ENCODE measurements at places on chromosomes 5 and 9. TPM values are rescaled to one million over a fixed set of nuclear protein-coding genes. Genes with fewer than 3 reads are reported as not detected.

- no peak for DNase-seq
Observed at GRCh38 chr5:34680896-34681295, 24.8 kb downstream of the RAI14 start.

DNA sequence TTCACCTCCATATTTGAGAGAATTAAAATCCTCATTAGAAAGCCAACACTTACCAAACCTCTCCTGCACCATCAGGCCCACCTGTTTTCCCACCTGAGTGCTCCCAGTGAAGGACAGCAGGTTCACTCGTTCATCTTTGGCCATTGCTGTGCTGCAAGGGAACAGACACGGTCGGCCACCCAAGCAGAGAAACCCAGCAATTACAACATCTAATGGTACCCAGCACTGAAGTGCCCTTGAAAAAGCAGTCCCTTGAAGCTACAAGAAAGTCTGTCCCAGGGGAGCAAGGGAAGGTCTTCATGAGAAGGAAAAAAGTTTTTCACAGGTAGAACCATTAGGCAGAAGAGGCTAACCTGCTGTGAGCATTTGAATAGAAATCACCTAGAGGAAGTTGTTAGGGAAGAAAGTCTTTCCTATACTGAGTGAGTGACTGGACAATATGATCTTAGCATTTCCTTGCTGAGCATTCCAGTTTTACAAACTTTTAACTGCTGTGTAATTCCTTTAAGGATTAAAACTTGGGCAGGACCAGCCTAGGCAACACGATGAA is 26.7 kb downstream of the ALDH7A1 start:
- DNase-seq: no peak

The GPR151 gene
- total RNA-seq: not detected

The NTRK2 gene
- not detected for total RNA-seq

DNA sequence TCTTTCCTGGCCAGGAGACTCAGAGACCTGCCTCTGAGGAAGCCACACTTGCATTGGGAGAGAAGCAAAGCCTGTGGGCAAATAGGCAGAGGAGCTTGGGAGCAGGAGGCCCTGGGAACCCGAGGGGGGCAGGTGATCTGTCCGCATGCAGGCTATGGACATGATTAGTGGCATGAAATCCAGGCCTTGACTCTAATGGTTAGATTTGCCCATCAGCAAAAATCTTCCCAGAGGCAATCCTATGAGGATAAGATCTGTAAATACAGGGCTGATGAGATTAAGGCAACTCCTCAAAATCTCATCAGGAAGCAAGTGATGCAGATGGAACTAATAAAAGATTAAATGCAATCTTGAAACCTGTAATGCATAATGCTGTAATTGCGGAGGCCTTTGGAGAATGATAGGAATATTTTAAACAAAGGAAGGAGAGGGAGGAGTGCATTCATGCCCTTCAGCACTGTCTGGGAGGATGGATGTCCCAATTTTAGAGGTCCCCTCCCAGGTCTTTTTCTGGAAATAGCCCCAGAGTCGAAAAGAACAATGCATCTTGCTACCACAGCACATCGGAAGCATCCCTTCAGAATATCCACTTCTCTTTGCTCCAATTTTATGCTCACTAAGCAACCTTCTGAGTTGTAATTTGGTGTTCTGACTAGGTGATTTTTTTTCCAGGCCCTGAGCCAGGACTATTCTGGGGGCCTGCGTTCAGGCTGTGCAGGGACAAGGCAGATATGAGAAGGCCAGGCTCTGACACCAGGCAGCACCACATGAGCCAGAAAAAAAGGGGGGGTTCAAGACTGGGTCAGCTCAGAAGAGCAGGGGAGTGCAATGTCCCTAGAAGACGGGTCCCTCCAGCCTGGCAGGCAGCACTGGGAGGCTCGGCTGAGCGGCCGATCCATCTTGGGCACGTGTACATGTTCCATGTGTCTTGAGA is 66.5 kb downstream of the MED10 start:
- no peak for DNase-seq

Data from natural killer cell (primary cell).